Stimulated activated CD4-positive, alpha-beta T cell treated with anti-CD3 and anti-CD28 coated beads, Interleukin-1b, Interleukin-23, amount 100 ng/mL, for 1 hour (primary cell): ENCODE measurements at places on chromosomes 6 and 20.

- no peak for DNase-seq
Observed at GRCh38 chr6:121653624-121654008, 218.2 kb downstream of the GJA1 start.

DNA sequence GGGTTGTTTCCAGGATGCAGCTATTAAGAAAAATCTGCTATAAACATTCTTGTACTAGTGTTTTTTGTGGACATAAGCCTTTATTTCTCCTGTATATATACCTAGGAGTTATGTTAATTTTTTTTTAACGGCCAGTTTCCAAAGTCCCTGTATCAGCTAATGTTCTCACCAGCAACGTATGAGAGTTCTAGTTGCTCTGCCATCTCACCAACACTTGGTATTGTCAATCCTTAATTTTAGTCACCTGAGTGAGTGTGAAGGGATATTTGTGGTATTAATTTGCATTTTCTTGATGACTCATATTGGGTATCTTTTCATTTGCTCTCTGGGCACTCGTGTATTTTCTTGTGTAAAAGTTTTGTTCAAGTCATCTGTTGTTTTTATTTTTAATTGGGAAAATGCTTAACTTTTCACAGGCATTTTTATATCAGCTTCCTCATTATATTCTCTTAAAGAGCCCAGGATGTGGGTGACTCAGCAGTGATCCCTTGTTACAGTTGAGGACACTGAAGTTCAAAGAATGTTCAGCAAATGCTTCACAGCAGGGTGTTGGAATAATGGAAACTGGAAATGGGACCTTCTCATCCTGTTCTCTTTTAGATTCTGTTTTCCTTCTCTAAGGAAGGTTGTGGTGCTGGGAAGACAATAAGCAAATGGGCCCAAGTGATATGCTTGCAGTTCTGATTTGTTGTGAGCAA lies 211.7 kb upstream of the PRND start:
- DNase-seq, result no peak

GRCh38 chr6:128074567-128074966 lies 173.7 kb upstream of the THEMIS start:
- DNase-seq, result no peak

GRCh38 chr6:165768961-165769360 lies 105.9 kb upstream of the PDE10A start:
- DNase-seq, result no peak

GRCh38 chr6:114007516-114007915 lies 36.6 kb upstream of the HDAC2 start:
- no peak for DNase-seq

- DNase-seq, result no peak
Observed at GRCh38 chr6:110882824-110883554, 8.4 kb downstream of the AMD1 start.
